ENCODE measurements at places on chromosomes 7 and 10.

DNA sequence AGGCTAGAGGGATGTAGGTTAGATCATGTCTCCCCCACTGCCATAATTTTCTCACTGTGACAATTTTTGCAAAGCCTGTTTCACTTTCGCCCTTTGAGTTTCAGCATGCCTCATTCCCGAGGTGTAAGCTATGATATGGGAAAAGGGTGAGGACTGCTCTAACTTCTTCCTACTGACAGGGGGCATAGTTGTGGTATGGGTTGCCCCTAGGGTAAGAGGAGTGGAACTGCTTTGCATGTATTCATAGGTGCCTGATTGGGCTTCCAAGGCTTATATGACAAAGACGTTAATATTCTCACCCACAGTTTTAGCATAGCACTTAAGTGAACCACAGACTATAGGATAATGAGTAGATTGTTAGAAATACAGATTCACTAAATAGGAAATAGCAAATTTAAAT is 148.7 kb downstream of the BBS9 start:
- no peak for DNase-seq

DNA sequence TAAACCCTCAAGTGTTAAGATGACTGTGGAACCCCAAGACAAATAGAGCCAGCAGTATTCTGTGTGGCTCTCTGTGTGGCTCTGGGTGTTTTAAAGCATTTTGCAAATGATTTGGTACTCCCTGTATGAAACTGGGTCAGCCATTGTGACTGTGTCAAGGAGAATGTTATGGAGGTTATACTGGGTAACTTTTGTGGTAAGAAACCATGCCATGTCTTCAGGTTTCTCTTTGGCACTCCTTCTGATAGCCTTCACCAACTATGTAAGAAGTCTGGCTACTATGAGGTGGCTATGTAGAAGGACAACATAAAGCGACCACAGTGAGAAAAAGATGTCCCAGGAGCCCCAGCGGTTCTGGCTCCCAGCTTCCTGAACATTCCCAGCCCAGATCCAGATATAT is 226.6 kb upstream of the RHOBTB1 start:
- no peak for DNase-seq

DNA sequence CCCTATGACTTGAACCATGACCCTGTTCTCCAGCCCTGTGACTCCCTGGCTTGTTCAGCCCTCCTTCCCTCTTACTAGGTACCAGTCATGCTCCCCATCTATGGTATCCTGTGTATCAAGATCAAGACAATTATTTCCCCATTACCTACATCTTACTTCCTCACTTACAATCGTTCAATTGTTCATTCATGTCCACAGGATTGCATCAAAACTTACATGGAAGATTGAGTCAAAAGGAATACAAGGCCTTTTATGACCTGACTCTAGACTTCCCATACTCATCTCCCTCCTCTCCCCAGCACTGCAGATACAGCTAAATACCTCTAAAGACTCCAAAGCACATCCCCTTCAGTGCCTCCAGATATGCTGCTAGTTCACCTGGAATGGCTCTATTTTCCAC is 109.2 kb downstream of the CTTNBP2 start:
- no peak for DNase-seq

GRCh38 chr10:3806603-3807002 is 21.6 kb upstream of the KLF6 start:
- DNase-seq, result peak; percentile 27

DNA sequence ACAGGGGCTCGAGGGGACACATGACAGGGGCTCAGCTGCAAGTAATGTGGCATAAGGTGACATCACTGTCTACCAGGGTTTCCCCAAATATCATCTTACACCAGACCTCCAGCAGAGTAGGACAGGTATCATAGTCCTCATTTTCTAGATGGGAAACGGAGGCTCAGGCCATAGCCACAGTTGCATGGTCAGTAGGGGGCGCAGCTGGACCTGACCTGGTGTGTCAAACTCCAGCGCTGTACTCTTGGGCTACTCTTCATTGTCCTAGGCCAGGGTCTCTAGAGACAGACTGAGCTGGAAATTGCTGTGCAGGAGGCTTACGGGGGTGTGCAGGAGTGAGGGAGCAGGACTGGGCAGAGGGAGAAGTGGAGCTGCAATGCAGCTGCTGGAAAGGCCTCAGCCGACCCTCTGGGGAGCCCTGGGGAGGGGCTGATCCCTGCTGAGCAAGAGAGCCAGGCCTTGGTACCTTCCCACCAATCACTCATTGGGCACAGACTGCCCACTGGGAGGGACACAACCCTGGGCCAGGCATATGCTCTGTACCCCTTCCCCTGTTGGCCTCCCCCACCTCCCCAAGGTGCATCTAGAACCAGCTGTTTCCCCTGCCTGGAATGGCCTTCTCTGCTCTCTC is 89.9 kb downstream of the CDH23 start:
- DNase-seq, result peak; percentile 55
